Stimulated activated naive CD4-positive, alpha-beta T cell treated with Interleukin-2 at 50 U/mL for 16 hours (primary cell): ENCODE measurements at places on chromosomes 3 and 15.

GRCh38 chr3:25547943-25548674 is 116.6 kb downstream of the TOP2B start:
- no peak for DNase-seq

GRCh38 chr15:74954515-74954914 is 2.1 kb downstream of the RPP25 start:
- DNase-seq, result no peak

- DNase-seq, result no peak
Observed at GRCh38 chr3:107641572-107642307, 119.0 kb downstream of the BBX start.

DNA sequence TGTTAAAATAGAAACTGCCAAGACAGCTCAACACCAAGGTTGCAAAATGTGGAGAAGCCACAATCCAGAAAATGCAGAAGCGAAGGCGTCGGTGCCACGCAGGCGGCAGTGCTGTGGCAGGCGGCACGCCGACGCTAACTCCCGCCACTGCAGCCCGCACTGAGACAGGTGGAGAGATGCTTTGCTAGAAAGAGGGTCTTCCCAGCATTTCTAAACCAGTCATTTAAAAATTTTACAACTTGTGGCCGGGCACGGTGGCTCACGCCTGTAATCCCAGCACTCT is 23.2 kb downstream of the CYFIP1 start:
- DNase-seq, result no peak

GRCh38 chr3:150759319-150759718 is 3.6 kb downstream of the SIAH2 start:
- DNase-seq, result no peak

- DNase-seq, result no peak
Observed at GRCh38 chr3:49674497-49674983, 389 bp downstream of the APEH start.

DNA sequence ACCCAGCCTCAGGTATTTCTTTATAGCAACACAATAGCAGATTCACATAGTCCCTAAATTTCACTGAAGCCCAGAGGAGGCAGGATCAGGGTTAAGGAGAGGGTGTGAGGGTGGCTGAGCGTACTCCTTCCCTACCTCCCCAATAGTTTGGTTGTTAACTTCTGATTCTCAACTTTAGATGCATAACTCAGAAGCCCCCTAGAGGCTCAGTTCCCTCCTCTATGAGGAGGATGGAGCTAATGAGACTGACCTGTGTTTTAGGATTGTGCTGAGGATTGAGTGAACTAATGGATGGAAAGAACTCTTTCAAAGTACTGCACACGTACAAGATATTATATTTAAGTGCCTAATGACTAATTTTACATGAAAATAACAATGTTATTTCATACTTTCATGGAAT is 249.3 kb upstream of the SOX14 start:
- no peak for DNase-seq

GRCh38 chr15:68782589-68783161 is 38.0 kb downstream of the ANP32A start:
- DNase-seq, result no peak

DNA sequence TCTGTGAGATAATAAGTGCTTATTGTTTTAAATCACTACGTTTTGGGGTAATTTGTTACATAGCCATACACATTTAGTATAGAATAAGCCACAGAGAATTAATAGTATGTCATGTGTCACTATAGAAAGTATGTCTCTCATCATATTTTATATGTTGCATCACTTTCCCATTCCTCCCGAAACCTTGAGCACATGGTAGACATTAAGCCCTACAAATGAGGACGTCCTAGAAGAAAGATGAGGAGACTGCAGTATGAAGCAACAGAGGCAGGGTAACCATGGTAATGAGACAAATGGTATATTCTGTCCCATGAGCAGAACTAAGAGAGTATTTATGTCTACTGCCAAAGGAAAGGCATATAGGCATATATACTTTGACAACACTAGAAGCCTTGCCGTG is 720.2 kb downstream of the ROBO1 start:
- no peak for DNase-seq

DNA sequence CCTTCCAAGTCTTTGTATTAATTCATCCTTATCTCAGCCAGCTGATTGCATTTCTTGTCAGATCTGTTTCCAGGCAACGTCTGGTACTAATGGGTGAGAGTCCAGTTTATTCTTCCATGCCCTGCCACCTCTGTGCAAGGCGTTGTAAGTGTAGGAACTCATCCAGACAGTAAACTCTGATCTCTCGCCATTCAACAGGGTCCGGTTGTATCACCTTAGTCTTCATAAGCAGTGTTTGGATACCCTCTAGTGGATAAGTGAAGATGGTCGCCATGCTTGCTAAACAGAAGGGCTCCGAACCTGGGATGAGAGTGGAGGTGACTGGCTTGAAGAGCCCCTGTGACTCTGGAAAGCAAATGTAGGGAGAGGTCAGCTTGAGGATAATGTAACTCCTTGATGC is 51.6 kb upstream of the CMTM7 start:
- DNase-seq, result no peak
